ENCODE measurements at places on chromosomes 5 and 9. TPM values are rescaled to one million over a fixed set of nuclear protein-coding genes. Genes with fewer than 3 reads are reported as not detected.

PFN3 gene
- not detected for total RNA-seq

CSF1R gene
- 0.36 TPM for total RNA-seq

DNA sequence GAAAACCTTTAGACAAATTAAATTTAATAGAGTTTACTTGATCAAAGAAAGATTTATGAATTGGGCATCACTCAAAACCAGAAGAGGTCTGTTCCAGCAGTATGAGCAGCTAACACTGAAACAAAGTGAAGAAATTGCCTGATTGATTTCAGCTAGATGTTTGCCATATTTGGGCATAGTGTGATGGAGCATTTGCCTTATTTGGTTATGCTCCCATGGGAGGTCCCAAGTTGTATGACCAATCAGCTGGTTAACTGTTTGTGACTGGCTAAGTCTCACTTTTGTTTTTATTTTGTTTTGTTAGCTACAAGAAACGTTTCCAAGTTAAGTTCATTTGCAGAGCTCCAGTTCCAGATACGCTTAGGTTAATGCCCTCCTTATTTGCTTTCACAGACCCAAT is 53.3 kb upstream of the LMNB1 start:
- H3K4me3 ChIP-seq: no peak overlapping the region
- H3K4me1 ChIP-seq: no peaks in the 10 kb centered on the region
- no peak overlapping the region for H3K27ac ChIP-seq
- no peaks in the 10 kb centered on the region for H3K36me3 ChIP-seq
- DNase-seq: no peak
- peaks cover 2% of the 10 kb centered on the region for H3K27me3 ChIP-seq

GRCh38 chr5:55364537-55365055 is 56.8 kb downstream of the MTREX start:
- H3K27me3 ChIP-seq: no peaks in the 10 kb centered on the region
- no peaks in the 10 kb centered on the region for H3K4me1 ChIP-seq
- H3K27ac ChIP-seq: no peak overlapping the region
- no peak overlapping the region for H3K4me3 ChIP-seq
- peaks cover 6% of the 10 kb centered on the region for H3K36me3 ChIP-seq
- DNase-seq: no peak
